ENCODE measurements at places on chromosomes 2 and 18.

DNA sequence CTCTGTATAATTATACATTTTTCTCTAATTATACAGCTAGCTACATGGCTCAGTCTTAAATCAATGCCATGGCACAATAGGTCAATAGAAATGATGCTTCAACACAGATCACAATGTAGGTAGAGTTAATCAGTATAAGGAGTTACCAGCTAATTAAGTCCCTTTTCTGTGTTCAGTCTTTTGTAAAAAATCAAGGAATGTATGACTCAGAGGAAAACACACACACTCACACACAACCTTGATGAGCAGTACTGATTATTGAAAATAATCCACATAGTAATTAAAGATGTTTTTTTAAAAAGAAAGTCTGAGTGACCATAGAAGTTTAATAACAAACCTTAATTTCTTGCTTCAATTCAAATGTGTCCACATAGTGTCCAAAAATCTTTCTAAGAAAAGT is 691.3 kb downstream of the LRP1B start:
- DNase-seq = no peak

- peak; percentile 10 for DNase-seq
Measured at GRCh38 chr18:2148823-2149222, 422.5 kb downstream of the METTL4 start.

GRCh38 chr2:120029672-120030640 is 17.1 kb downstream of the EPB41L5 start:
- DNase-seq = no peak

DNA sequence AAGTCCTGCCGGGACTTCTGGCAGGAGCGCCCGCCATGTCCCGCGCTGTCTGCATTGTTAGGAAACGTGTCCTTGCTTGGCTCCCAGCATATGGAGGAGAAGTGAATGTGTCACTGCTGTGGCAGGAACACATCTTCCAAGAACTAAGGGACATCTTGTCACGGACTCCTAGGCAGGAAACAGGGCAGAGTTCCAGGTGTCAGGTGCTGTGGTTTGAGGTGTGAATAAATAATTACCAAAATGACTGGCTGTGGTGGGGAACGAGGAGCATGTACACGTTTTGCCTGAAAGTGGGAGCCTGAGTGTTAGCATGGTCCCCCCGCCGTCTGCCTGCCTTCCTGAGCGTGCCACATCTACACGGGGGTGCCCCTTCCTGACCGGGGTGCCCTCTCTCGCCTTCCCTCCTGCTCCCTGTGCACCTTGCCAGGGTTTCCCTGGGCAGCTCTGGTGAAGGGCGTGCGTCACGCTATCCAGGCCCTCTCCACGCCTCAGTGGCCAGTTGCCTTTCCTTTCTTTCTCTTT is 237.5 kb downstream of the LDLRAD4 start:
- no peak for DNase-seq

DNA sequence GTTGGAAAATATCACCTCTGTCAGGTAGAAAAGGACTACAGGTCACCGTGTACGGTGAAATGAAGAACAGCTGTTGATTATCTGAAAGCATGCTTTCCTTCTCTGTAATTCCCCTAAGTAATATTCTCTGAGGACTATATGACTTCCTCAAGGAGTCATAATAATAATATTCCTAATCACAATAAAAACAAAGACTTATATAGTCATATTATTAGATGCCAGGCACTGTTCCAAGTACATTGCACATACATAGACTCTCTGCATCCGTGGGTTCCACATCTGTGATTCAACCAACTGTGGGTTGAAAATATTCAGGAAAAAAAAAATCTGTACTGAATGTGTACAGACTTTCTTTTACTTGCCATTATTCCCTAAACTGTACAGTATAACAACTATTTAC is 512.4 kb upstream of the ID2 start:
- peak; percentile 94 for DNase-seq

DNA sequence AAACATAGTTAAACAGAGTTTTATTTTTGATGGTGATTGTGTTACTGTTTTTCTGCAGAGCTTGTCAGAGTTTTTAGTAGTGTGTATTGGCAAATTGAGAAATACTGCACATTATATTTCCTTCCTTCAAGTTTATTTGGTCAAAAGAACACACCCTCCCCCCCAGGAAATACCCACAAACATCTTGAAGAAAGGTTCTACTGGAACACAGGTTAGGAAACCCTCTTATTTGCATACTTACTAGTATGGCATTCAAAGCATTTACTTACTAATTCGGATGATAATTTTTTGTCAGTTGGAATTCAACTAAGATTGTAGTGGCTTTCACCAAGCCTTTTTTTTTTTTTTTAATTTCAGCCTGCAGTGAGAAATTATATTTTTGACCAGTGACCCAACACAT is 9.1 kb downstream of the CAB39 start:
- DNase-seq = peak; percentile 56

DNA sequence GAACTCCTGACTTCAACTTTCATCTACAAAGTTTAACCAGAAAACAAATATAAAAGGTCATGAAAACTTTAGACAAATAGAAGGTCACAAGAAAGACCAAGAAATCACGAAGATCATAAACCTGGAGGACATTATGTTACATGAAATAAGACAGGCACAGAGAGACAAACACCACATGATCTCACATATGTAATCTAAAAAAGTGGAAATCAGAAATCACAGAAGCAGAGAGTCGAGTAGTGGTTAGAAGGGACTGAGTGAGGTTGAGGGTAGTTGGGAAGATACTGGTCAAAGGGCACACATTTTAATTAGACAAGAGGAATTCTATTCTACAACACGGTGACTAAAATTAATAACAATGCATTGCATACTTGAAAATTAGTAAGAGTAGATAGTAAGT is 1.4 kb downstream of the GCFC2 start:
- DNase-seq = no peak

- DNase-seq = no peak
Measured at GRCh38 chr2:239905884-239906654, 119.1 kb downstream of the NDUFA10 start.

- peak; percentile 10 for DNase-seq
Measured at GRCh38 chr18:10736984-10737383, 211.2 kb downstream of the NAPG start.

- no peak for DNase-seq
Measured at GRCh38 chr2:47264143-47264542, 109.0 kb upstream of the STPG4 start.

GRCh38 chr18:70232261-70232660 is 26.8 kb upstream of the RTTN start:
- DNase-seq = no peak

- DNase-seq = no peak
Measured at GRCh38 chr2:156470975-156471583, 34.9 kb downstream of the GPD2 start.

DNA sequence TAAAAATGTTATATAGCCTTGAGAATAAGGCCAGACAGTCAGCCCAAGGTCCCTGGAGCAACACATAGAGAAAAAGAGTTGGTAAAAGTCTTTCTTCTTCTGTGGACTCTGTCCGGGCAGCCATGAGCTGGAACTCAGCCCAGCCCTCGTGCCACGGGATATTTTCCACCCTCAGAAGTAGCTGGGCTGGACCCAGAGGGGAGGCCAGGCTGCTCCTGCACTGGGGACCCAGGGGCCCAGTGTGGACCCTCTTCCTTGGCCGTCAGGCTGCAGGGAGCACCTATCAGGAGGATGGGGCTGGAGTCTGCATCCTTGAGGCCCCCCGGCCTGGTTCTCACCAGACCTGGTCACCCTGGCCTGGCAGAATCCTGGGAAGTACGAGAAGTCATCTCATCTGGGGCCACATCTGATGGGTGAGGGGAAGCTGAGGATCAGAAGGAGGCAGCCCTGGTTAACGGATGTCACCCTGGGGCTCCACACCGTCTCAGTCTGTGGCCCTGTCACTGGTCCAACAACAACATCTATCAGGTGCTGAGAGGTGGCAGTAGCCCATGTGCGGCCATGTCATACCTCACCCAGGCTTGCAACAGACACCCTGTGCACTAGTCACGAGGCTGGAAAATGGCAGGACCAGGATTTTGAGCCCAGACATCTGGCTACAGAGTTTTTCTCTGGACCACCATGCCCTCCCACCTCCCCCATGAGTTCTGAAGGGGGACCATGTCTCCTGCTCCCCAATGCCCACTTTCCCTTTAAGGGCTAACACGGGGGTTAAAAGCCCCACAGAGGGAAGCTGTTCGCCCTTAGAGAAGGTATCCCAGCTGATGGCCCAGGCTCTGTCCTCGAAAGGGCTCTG is 33.0 kb downstream of the SDC1 start:
- no peak for DNase-seq

DNA sequence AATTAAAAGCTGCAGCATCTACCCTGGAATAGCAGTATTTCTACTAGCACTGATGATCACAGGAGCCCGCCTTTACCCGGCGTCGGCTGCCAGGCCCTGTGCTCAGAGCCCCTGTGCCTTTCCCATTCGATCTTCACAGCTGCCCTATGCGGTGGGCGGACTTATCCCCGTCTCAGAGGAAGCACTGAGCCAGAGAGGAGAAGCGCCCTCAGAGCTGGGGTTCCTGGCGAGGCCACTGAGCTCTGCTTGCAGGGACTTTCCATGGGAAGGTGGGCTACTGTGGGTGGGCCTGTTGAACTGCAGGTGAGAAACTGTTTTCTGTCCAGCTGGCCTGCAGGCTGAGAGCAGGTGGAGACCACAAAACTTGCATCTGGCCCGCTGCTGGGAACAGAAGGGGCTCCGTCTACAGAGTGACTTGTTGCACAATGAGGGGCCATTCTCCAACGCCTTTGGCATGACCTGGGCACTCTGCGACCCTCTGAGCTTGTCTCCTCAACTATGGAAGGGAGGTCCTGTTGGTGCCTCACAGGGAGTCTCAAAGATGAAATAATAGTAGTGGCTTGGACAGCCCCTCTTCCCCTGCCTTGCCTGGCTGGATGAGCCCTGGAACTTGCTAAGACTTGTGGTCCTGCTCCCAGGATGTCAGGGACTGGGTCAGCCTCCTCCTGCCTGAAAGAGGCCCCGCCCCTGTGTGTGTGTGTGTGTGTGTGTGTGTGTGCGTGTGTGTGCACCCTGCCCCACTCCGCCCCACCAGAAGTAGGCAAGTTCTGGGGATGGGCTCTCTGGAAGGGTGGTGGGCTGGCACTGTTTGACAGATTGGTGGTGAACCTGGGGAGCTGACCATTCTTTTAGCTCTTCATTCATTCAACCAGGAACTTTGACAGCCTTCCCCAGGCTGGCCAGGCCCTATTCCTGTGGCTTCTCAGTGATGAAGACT is 32.7 kb downstream of the GLI2 start:
- DNase-seq = no peak

GRCh38 chr2:109456776-109457175 is 157.0 kb downstream of the SEPTIN10 start:
- DNase-seq = no peak

- no peak for DNase-seq
Measured at GRCh38 chr2:123086613-123087385, 938.3 kb upstream of the CNTNAP5 start.

DNA sequence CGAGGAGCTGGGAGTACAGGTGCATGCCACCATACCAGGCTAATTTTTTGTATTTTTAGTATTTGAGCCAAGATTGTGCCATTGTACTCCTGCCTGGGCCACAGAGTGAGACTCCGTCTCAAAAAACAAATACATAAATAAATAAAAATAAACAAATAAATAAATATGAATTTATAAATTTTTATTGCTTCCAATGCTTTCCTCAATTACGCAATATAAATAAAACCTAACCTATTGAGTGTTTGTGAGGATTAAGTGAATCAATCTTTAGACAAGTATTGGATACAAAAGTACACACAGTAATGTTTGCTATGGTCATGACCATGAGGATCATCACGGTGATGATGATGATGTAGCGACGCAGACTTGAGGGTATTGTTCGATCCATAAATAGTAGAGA is 257.4 kb downstream of the ASXL3 start:
- DNase-seq = no peak

DNA sequence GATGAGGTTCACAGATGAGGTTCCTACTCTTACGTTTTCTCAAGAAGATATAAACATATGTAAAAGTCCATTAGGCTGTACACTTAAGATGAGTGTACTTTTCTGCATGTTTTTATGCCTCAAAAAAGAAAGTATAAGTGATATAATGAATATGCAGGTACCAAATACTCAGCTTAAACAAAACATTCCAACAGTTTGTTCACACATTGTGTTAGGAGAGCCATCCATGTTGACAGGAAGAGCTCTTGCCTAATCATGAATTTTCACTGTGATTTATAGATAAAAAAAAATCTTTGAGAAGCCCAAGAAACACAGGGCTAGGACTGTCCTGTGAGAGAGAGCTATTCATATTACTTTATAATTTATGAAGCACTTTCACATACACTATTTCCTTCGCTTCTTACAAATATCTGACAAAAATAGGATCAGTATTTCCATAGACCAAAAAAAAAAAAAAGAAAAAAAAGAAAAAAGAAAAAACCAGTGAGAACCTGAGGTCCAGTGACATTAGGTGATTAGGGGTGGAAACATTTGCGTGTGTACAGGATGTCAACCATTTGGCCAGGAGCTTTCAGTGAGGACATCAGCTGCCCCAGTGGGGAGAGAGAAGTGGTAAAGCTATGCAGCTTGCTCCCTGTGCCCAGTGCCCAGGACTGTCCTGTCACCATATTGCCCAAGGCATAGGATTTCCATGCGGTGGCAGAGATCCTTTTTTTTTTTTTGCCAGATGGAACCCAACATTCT is 38.7 kb downstream of the BUB1 start:
- DNase-seq = peak; percentile 24

GRCh38 chr2:8609357-8609811 is 72.5 kb upstream of the ID2 start:
- no peak for DNase-seq

- DNase-seq = no peak
Measured at GRCh38 chr18:13580991-13581390, 145.4 kb downstream of the FAM210A start.

DNA sequence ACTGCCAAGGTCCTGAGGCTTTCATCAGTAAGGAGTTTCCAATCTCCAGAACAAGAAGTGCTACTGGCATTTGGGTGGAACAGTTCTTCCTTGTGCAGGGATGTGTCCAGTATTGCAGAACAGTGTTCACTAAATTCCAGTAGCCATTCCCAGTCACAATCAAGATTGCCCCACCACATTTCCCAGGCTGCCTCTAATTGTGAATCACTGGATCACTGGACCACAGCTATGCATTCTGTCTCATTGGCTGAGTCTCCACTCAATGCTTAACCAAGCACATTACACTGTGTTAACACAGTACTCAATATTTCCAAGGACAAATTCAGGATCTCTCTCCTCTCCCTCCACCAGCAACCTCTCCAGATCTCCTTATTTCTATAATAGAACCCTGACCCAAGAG is 160.2 kb upstream of the CCDC150 start:
- DNase-seq = peak; percentile 71
